ACHN (cell line): ENCODE measurements at places on chromosomes 6 and 20.

DNA sequence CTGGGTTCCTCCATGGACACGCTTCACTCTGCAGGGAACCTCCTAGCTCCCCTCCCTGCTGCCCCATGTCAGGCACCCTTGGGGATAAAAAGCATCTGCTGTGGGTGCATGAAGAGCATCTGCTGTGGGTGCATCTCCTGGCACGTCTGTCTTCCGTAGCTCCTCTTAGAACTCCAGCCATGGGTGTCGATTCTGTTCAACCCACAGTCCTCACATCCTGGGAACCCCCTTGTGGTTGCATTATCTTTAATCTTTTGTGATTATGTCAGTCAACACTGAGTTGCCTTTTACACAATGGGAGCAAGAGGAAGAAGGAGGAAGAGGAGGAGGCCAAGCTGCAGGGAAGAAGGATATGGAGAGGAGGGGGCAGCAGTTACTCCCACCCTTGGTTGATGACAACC is 24.1 kb upstream of the CCR6 start:
- DNase-seq: no peak

DNA sequence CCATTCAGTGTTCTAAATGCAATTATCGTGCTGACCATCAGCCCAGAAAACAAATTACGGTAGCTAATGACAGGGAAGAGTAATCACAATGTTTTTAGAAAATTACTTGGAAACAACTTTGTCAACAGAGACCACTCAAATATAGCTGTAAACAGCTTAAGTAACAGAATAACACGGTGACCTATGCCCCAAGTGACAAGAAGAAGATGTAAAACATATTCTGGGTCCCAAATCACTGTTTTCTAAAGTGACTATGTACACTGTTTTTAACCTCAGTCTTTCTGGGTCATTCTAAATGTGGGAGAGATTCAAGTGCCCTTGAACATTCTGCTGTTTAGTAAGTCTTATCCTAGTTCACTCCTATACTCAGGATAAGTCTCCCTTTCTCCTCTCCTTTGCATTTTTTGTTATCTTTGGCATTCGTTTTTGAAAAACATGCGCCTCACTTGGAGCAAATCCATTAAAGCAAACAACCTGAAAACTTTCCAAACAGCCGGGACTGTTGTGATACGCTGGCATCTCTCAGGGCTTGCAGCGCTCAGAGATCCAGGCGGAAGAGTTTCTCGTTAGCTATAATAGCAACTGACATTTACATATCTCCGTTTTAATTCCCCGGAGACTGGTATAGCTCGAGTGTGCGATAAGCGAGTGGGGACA is 114.5 kb upstream of the SOX4 start:
- no peak for DNase-seq

GRCh38 chr20:53652090-53652858 is 58.6 kb upstream of the ZNF217 start:
- no peak for DNase-seq

GRCh38 chr6:147384029-147384428 is 124.5 kb upstream of the SAMD5 start:
- DNase-seq: no peak

GRCh38 chr6:33414592-33415271 is 3.2 kb downstream of the CUTA start:
- DNase-seq: peak; percentile 46

- DNase-seq: peak; percentile 26
These were observed 2.0 kb downstream of the DXO start for GRCh38 chr6:31969712-31970603.

DNA sequence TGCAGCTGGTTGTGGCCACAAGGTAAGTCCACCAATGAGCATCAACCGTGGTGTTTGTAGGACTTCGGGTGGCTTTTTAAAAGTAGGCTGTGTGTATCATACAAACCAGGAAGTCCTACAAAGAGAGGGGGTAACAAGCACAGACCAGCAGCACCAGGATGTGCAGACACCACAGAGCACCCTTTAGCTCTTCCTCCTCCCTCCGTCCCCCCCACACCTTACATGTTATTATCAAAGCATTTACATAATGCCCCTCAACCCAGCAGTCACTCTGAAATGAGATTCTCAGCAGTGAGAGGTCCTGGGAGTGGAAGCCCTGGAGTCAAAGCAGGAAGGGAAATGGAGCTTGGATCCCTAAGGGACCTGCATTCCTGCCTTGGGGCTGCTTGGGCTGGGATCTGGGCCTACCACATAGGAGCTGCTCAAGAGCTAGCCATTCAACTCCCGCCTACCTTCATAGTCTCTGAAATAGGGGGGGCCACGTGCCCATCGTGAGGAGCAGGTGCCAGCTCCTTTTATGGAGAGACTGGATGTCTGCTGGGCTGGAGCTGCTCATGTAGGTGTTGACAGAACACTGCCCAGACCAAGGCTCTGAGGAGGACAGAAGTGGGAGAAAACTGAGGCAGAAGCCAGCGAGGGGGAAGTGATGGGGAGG is 90.6 kb downstream of the PSMB1 start:
- no peak for DNase-seq

DNA sequence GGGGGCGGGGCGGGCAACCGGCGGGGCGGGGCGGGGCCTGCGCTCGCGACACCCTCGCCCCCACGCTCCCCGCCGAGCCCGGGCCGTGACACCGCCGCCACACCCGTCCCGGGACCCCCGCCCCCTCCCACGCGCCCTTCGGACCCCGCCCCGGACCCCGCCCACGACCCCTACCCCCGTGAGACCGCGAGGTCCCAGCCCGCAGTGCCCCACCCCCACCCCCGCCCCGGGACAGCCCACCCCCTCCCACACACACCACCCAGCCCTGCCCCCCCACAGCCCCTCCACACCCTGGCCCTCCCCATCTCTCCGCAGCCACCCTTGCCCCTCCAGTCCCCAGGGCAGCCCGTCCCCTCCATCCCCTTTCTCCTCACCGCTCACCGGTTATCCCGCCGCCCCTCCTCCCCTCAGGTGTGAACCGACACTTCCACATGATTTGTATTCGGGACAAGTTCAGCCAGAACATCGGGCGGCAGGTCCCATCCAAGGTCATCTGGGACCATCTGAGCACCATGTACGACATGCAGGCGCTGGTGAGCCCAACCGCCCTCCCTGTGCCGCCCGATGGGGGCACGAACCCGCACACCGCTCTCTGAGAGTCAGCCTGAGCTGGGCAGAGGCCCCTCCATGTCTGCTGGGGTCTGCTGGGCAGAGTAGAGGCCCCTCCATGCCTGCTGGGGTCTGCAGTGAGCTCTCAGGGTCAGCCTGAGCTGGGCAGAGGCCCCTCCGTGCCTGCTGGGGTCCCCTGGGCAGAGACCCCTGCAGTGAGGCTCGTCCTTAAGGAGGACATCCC is 622 bp downstream of the MRGBP start:
- DNase-seq: no peak
